ENCODE measurements at places on chromosomes 3 and 15.

- DNase-seq: no peak
These were observed 11.3 kb upstream of the RBSN start for GRCh38 chr3:15110206-15110605.

DNA sequence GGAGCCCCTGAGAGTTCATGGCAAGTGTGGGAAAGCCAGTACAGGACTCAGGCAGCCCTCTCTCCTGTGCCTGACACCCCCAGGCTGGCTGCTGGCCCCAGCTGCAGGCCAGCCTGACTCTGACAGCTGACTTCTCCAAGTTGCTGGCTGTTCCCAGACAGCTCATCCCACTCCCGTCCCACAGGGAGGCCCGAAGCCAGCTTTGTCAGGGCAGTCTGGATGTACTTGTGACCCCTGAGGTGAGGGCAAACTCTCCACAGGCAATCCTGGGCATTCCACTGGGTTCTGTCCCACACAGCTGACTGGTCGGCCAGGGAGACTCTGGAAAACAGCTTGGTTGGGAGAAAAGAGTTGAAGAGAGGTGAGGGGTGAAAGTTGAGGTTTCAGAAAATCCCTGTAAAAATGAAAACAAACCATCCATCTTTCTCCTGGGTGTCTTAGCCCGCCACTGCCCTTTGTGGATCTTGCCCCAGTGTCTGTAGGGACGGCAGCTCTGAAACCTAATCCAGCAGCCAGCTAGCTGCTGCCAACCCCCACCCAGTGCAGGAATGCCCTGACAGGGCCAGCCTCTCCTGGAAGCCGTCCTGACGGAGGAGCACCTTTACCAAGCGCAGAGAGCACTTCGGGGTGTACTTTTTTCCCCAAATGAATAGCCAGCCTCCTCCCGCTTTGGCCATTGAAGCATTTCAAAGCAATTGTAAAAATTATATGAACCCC, 87.9 kb downstream of the DNAJB8 start:
- no peak for DNase-seq

DNA sequence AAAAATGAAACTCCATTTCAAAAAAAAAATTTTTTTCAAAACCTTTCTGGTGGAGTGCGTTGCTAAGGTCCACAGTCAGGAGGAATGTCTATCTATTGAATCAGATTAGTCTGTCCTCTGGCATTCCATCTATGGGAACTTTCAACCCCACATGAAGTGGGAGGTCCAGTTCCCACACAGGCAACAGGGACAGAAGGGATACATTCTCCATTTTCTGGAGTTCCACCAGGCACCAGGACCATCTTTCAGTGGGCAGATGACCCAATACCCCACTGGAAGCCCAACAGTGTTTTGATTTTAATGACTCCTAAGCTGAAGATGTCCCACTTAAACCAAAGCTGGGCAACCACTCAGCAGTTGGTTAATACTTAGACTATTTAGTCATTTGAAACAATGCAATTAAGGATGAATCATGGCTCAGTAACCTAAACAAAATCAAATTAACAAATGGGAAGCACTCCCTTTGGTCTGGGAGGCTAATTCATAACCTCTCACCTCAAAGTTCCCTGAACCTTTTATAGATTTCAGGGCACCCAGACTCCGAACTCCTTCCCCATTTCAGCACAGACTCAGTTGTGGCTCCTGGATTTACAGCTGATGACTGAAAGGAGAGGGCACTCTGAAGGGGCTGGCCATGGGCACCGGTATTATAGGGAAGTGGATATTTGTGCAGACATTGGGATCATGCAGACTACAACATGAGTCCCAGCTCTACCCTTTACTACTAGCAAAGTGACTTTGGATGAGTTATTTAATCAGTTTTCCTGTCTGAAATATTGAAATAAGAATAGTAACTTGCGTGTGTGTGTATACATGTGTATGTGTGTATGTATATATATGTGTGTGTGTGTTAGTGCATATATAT, 264.3 kb upstream of the LRTM1 start:
- no peak for DNase-seq

DNA sequence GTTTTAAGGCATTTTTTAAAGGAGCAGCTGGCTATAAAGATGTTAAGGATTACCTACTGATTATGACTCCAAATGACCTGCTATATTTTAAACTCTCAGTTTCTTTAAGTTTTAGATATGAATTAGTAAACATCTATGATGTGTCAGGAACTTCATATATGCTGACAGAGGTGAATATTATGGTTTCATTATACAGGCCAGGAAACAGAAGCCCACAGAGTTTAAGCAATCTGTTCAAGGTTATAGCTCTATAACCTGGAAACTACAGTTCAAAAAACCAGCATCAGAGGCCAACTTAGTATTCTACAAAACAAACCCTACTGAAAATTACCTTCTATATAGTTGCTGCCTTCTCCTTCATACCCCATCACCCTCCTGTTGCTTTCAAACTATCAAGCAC, 17.4 kb downstream of the PLSCR4 start:
- DNase-seq: no peak

DNA sequence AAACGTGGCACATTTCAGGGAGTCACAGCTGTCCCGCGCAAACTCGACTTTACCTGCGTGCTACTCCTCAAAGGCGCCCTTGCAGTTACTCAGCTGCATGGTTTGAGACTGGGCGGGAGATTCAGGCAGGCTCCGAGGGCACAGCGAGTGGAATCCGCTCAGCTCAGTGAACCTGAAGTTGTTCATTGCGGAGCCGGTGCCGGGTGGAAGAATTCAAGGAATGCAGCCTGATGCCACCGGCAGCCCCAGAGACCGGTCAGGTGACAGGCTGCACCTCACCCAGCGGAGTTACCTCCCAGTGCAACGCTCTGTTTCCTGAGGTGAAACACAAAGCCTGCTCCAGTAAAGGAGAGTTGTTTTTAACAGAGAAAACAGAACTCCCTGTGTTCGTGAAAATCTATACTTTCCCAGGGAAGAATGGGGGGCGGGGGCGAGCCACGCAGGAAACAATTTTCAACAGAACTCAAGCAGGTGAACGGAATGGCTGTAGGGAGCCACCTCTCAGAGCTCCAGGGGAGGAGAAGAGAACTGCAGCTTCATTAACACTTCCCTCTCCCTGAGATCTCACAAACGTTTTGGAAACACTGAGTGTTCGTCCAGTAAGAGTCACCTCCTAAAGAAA, 3.8 kb downstream of the VEPH1 start:
- DNase-seq: no peak

DNA sequence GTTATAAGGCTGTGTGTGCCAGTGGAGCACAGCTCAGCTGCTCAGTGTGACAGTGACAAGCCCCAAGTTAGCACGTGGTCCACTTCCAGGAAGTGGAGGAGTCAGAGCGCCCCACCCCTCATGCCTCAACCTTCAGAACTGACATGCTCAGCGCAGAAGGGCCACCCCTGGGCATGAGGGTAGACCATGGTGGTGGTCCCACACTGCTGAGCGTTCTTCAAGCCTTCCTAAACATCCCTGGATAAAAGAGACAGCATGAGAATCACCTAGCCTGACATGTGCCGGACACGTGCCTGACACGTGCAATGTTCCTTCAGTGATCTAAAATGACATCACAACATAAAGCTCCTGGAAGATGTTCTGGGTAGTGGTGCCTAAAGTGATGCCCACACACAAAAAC, 16.8 kb downstream of the ATP10A start:
- no peak for DNase-seq

DNA sequence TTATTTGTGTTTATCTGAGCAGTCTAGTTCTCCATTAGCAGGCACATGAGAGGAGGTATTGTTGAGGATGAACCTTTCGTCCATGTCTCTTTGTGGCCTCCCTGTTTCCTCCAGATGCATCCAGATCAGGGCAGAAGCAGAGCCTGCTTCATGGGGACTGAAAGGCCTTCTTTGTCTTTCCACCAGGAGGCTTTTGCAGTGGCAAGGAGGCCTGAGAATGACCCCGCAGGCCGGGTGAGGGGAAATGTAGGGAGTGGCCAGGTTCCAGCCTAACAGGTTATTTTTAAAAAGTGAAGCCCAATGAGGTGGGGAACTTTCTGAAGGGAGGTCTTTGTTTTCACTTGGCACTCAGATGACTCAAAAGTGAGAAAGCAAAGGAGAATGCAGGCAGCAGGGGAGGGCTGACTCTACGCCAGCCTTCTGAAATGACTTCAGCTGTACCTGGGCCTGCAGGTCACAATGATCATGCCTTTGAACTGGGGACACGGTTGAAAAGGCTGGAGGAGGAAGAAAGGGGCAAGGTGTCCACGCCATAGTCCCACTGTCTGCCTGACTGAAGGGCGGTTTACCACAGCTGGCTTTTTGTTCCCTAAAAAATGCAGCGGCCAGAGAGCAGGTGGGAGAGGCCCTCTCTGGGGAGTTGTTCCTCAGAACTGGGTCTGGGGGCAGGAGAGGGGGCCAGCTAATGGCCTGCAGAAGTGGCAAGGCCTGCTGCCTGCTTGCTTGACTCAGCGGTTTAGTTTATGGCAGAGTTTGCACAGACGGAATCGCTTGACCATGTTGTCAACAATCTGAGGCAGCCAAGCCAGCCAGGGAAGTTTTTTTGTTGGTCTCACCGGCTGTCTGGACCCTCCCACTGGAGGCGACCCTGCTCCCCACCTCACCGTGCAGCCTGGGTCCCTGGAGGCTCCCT, 28.7 kb downstream of the CMTM7 start:
- DNase-seq: peak; percentile 54

DNA sequence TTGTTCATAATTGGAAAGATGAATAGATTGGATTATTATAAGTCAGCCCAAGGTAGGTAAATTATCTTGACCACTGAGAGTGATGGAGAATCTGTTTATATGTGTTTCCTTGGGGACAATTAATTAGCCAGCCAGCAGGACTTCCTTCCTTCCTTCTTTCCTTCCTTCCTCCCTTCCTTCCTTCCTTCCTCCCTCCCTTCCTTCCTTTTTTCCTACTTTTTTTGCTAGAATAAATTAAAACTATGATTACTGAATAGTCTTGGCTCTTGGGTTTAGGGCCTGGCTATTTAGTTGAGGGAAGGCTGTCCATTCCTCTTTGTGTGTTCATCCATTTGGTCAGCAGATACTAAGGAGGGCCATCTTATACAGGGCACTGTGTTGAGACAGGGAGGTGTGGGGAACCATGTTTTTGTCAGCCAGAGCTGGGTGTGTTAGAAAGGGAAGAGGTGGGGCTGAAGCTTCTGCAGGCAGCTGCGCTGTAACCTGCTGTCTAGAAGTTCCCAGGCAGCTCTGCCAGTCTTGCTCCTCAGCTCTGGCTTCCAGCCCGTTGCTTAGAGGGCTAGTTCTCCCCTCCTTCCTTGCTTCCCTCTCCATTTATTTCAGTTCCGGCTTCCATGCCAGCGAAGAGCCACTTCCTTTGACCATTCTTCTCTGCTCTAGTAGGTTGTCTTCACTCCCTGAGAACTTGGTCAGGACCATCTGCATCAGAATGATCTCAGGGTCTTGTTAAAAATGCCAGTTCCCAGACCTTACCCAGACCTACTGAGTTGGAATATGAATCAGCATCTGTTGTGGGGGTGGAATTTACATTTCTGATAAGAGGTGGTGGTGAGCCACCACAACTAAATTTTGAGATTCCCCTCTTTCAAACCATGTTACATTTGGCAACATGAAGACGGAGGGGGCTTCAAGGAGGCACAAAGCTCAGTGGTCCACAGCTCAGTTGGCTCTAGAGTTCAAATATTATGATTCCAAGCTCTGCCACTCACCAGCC, 113.9 kb downstream of the DGKG start:
- no peak for DNase-seq

GRCh38 chr3:111846717-111847116, 12.3 kb upstream of the PHLDB2 start:
- no peak for DNase-seq

DNA sequence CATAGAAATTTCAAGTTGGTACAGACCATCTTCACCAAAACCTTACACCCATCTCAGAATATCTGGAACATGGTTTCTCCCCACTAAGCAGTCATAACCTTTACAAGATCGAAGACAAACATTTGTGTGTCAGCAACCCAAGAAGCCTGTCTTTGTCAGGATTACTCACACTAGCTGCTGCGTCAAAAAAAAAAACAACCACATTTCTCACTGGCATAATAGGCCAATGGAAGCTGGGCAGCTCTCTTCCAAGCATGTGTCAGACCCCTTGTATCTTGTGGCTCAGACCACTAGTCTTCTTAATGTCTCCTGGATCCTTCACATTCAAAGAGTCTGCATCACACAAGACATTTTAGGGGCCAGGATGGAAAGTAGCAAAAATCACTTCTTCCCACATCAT, 266.9 kb upstream of the IGF1R start:
- DNase-seq: no peak
